Fibroblast of skin of left biceps (primary cell): ENCODE measurements at places on chromosomes 2 and 18.

DNA sequence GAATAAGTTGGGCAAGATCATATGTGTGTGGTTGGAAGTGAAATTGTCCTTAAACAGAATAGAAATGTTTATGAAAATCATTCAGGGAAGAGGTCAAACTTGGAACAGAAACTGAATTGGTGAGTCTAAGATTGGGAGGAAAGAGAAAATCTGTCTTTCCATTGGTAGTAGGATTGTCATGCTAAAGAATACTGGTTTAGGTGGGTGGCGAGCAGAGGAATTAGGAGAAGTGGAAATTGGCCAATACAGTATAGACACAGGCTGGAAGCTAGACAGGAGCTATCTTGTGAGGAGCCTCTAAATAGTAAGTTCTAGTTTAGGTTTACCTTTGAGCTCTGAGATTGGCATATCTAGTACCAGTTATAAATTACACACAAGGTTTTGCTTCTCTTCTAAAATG lies 80.9 kb upstream of the KYNU start:
- DNase-seq: no peak

DNA sequence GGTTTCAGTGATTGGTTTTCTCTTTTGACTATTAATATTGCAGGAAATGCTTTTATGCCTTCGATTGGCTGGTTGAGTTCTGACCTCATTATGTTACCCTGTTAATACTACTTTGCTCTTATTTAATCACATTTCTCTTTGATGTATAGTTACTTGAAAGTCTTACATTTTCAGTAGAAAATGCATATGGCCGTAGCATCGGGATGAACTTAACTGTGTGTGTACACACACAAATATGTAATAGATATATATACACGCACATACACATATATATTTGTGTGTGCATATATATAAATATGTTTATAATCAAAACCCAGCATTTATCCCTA lies 1.6 kb downstream of the EPC2 start:
- no peak for DNase-seq

DNA sequence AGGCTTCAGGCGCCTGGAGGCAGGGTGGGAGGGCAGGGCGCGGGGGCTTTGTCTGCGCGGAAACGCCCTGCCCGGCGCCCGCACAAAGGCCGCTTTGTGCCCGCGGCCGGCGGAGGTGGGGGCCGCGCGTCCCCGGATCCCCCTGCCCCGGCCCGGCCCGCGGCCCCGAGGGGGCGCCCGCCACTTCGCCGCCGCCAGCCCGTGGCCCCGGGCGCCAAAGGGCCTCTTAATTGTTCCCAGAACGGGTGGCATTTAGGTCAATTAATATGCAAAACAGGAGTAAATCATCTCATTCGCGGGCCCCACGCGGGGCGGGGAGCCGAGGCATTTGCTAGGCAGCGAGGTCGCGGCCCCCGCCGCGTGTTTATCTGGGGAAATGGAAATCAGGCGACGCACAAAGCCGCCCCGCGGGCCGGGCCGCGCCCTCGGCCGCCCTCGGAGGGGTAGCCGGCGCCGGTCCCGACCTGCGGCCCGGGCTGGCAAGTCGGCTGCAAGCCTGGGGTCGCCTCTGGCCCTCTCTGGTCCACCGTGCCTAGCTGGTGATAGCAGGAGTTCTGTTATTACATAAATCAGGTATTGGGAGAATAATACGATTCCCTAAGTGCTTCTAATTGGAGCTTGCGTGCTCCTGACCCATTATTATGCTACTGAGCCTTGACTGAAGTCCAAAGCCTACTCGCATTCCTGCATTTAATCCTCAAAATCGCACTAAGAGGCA lies 148.2 kb upstream of the GLI2 start:
- no peak for DNase-seq

- DNase-seq: no peak
Observed at GRCh38 chr18:62460851-62461300, 61.9 kb upstream of the ZCCHC2 start.

- DNase-seq: no peak
Observed at GRCh38 chr2:46800218-46800617, 115.4 kb downstream of the MCFD2 start.

- DNase-seq: no peak
Observed at GRCh38 chr2:114005110-114005783, 115.4 kb downstream of the ACTR3 start.

- DNase-seq: no peak
Observed at GRCh38 chr2:26196683-26197418, 24.0 kb downstream of the GAREM2 start.

DNA sequence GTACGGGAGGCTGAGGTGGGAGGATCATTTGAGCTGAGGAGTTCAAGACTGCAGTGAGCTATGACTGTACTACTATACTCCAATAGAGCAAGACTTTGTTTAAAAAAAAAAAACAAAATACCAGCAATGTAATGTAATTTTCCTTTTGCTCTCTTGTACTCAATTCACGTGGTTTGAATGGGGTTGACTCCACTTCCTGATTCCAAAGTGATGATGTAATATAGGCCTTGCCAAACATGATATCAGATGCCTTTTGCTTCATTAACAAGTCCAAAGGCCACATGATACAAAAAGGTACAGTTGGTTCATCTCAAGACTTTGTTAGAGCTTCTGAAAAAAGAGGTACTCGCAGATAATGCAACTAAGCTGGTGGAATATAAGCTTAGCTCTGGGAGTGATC lies 321.8 kb downstream of the ZEB2 start:
- DNase-seq: peak; percentile 8

- DNase-seq: no peak
Observed at GRCh38 chr2:84474176-84474575, 15.1 kb upstream of the SUCLG1 start.

GRCh38 chr2:226325526-226325925 lies 474.1 kb downstream of the IRS1 start:
- no peak for DNase-seq

- DNase-seq: no peak
Observed at GRCh38 chr2:16625201-16625729, 40.4 kb downstream of the CYRIA start.

DNA sequence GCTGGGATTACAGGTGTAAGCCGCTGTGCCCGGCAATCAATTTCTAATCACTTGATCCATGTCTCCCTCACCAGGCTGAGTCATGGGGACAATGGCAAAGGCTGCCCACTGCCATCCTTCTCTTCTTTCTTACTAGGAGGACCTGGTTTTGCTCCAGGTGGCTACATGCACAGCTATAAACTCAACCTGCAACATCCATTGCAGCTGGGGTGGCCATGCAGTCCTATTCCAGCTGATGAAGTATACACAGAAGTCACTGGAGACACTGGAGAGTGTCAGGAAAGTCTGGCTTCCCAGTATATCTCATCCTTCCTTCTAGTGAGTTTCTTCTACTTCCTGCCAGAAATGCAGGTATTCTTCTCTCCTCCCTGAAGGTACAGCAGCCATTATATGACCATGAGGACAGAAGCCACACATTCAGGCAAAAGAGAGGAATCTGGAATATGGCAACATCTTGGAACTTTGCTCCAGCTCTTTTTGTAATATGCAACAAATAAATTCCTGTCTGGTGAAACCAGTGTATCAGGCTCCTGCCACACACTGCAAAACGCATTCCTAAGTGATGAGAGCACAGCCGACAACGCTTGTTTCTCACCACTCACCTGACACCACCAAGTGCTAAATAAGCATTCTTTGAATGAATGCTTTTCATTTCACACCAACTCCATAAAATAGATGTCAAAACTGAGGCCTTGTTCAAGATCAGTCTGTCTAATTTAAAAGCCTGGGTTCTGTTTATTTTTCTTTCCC lies 32.3 kb downstream of the SCTR start:
- DNase-seq: peak; percentile 61

- no peak for DNase-seq
Observed at GRCh38 chr2:134231965-134232340, 21.9 kb upstream of the MGAT5 start.

GRCh38 chr2:177756336-177756735 lies 316.2 kb downstream of the PDE11A start:
- no peak for DNase-seq

DNA sequence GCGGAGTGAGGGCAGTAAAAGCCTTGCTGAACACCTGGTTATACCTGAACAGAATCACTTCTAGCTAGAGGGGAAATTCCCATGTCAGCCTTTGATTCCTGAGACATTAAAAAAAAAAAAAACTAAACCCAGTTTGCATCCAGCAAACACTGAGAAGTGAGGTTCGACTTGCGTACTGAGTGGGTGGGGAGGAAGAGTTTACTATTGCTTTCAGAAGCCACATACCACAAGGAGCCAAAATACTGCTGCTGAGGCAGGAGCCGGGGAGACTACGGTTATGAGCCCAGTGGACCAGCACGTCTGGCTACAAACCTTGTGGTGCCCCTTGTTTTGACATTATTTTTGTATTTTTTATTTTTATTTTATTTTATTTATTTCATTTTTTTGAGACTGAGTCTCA lies 2.7 kb downstream of the COLEC11 start:
- no peak for DNase-seq

DNA sequence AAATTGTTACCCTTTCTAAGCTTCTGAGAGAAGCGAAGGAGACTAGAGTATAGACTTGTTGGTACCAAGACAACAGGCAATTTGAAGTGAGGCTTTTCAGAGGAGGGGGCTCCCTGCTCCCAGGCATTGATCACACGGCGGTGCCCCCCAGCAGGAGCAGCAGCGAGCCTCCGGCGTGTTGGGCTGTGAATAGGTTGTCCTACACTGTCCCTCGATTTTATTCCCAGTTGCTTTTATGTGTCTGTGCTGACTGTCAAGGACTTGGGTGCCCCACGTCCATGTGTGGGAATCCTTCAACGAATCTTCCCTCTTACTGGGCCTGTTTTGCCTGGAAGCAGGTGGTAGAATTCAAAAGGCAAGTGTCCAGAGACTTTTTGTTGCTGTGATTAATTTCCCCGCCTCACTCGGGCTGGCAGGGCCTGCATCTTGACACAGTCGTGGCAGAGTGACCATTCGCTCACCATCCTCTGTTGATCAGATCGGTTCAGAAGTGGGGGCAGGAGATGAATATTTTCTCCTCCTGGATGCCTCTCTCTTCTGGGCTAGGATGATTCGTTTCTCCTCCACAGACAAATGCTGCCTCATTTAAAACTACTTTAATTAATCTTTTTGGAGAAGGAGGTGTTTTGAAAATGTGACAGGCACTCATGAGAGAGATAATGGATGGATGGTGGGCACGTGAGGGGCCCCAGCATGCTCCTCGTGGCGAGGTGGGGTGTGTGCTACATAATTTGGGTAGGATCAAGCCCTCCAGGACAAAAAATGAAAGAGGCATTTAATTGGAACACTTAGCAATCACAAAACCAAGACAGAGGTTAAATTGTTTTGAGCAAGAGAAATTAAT lies 77.6 kb downstream of the SMIM21 start:
- DNase-seq: no peak

DNA sequence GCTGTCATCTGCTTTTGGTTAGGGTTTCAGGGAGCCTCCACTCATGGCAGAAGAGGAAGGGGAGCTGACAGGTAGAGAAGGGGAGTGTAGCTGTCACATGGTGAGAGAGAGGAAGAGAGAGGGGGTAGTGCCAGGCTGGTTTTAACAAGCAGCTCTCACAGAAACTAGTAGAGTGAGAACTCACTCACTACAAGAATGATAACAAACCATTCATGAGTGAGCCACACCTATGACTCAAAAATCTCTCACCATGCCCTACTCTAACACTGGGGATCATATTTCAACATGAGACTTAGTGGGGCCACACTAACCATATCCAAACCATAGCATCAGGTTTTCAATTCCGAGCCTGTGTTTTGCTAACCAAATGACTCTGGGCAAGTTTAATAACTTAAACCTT lies 274.9 kb upstream of the VWC2L start:
- no peak for DNase-seq

DNA sequence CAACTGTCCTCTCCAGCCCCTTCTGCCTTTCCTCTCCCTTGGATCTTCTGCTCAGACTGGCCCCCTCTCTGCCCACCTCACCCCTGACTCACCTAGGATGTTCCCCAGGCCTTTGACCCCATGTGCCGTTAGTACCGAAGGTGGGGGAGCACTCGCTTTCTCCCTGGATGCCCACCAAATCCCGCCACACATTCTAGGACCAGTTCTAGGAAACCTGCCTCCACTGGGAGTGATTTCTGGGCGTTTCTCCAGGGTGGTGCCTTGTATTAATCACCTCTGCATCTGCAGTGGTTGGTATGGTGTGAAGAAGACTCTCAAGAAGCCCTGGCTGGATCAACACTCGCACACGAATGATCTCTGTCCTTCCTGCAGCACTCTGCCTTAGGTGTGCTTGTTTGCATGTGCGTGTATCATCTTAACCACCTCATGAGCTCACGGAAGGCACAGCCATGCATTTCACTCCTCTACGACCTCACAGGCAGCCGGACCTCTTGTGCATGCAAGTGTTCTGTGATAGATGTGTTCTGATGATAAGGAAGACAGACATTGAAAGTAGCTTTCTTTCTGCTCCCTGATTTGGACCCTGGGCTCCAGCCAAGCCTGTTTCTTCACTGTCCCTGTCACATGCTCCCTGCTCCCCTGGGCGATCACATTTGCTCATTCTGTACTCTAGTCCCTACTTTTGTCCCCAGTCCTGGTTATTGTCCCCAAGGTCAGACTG lies 69.4 kb downstream of the LIPG start:
- DNase-seq: no peak

DNA sequence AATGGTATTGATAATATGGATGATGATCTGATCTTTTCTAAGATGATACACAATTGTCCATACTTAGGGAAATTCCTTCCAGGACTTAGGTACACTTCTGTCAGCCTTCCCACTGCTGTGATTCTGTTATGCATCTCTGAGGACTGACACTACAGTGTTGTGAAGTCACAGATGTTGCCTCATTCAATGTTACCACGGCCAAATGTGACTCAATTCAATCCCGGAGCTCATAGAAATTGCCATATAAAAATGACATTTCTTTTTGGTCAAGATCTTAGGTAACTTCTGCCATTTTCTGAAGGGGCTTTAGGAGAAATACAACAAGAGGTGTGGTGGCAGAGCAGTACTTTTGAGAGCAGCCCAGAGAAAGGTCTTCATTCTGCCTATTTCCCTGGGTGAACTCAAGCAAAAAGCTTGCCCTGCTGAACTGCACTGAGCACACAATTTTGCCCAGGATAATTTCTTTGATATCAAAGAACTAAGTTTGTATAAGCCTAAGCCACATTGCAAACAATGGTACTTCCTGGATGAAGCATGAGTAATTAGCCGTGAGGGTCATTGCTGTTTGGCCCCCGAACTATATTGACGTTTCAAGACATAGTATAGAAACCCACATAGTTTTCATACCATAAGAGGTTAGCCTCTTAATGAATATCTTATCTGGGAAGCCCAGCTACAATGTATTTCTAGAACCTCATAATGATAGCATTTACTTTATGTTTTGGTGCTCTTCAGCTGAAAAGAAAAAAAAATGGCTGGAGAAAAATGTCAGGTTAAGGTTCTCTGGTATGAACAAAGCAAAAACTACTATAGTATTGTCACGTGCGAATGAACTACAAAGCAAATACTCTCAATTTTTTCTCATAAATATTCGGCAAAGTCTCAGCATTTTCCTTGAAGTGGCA lies 437.4 kb downstream of the MEIS1 start:
- DNase-seq: no peak

DNA sequence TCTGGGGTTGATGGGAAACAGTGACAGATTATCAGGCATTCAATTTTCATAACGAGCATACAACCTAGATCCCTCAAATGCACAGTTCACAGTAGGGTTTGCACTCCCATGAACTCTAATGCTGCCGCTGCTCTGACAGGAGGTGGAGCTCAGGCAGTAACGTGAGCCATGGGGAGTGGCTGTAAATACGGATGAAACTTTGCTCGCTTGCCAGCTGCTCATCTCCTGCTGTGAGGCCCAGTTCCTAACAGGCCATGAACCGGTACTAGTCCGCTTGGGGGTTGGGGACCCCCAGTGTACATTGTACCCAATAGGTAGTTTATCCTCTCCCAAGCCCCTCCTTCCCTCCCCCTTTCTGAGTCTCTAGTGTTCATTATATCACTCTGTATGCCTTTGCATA lies 94.6 kb downstream of the PTH2R start:
- no peak for DNase-seq
